GM12892 (cell line): ENCODE measurements at places on chromosomes 3 and 15.

GRCh38 chr3:176074096-176074495, 1123.2 kb downstream of the TBL1XR1 start:
- no peak for DNase-seq

- DNase-seq: no peak
Observed at GRCh38 chr3:125316246-125316645, 58.9 kb downstream of the ZNF148 start.

GRCh38 chr3:12400616-12401194, 83.6 kb upstream of the TSEN2 start:
- no peak for DNase-seq

DNA sequence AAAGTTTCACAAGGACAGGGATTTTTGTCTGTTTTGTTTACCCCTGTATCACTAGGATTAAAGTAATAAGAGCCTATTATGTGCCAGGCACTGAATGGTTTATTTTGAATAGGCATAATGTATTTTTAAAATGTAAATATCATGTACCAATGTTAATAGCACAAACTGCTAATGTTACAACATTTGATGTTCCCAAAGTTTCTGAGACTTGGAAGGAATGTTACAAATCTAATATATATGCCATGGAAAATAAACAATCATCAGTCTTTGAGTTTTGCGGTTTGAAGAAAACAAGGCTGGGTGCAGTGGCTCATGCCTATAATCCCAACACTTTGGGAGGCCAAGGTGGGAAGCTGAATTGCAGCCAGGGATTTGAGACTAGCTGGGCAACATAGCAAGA, 159.4 kb downstream of the CDIN1 start:
- no peak for DNase-seq

DNA sequence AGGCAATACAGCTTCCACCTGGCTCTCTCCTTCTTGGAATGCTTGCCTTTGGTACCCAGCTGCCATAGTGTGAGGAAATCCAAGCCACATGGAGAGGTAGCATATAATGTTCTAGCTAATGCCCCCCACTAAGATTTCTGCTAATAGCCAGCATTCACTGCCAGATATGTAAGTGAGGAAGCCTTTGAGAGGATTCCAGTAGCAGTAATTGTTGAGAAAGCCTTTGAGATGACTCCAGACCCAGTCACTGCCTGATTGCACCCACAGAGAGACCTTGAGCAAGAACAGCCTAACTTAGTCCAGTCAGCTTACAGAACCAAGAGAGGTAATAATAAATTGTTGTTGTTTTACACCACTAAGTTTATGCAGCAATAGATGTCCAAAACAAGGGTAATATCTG, 63.1 kb downstream of the STRIT1 start:
- no peak for DNase-seq

DNA sequence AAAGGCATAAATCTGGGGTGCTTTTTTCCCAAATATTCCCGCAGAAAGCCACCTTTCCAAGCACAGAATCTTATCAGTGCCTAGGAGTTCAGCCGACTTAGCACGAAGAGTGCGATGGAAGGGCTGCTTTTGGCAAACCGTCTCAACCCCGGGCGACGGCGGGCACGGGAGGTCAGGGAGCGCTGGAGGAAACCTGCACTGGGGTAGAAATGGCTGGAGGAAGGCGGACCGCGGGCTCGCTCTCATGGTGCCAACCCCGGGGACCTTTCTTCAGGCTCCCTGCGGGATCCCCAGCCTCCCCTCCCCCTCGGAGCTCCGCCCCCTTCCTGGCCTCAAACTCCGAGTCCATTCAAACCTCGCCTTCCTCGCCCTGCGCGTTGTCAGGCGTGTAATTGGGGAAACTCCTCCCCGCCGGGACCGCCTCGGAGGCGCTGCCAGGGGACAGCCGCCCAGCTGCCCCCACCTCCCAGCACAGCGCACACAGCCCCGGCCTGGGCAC, at the start of gene GABRG3:
Gene GABRG3 (plus strand): TSS at position 470 of the 499 bp plus-strand sequence.
- no peak for DNase-seq

DNA sequence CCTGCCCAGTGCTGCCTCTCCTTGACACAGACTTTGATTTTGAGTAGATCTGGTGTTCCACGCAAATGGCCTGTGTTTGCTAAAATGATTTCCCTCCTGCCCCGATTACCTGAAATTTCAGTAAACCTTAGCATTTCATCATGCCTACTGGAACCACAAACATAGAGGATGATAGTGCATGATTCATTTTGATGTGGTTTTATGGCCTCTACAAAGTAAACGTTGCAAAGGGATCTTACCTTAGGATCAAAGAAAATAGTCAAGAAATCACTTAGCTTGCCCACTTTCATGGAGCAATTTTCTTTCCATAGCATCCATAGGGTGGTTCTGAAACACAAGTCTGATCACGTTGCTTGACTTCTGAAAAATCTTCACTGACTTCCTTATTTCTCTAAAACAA, 524.6 kb upstream of the ATP11B start:
- no peak for DNase-seq

DNA sequence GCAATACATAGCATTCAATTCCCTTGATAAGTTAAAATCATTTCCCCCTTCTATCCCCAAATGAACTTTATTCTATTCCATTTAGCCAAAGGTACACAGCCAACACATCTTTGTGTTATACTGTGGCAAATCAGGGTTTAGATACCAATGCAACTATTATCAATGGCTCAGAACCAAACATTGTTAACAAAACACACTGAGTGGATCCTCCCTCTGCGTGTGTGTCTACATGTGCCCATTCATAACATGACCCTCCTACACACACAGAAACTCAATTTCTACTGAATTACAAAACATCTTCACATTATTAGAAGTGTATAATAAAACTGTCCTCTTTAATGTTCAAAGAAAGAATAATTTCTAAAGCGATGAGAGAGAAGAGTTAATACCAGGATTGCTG, 1.3 kb downstream of the TTBK2 start:
- no peak for DNase-seq

GRCh38 chr3:13827699-13828098, 52.2 kb downstream of the WNT7A start:
- DNase-seq: no peak

GRCh38 chr15:41971895-41972252, 483 bp downstream of the EHD4 start:
- DNase-seq: no peak

GRCh38 chr3:53254509-53255422, 1.1 kb downstream of the TKT start:
- peak; percentile 73 for DNase-seq

DNA sequence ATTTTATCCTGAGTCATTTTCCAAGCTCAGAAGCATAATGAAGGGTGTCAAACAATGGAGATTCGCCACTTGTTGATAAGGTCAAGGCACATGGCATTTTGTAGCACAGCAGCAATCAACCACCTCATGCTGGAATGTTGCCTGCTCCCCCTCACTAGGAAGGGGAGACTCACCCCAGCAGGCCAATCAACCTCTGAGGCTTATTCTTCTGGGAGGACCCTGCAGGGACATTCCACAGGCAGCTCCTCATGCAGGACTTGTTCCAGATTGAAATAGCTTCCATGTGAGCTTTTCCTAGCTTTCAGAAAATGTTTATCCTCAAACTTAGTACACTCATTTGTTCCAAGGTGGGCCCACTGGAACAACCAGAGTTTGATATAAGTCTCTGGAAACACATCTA, 77.6 kb downstream of the SSR3 start:
- no peak for DNase-seq

DNA sequence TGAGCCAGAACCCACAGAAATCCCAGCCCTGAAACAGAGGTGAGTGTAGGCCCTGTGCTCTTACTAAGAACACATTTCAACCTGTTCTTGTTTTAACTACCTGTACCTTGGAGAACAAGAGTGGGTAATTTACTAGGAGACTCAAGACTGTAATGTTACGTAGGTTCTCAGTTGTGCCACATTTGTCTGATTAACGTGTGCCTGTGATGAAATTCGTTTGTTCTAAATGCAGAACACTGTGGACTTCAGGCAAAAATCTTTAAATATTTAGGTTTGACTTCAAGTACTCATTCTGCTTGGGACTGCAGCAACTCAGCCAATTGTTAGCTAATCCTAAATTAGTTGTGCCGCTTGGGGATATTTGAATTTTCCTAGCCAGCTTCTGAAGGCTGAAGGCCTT, 28.3 kb downstream of the GTF2E1 start:
- DNase-seq: no peak

- no peak for DNase-seq
Observed at GRCh38 chr3:139772539-139773500, 95.0 kb upstream of the NMNAT3 start.

GRCh38 chr3:67028001-67028784, 30.1 kb downstream of the KBTBD8 start:
- no peak for DNase-seq

GRCh38 chr15:25565470-25566264, 126.8 kb upstream of the UBE3A start:
- no peak for DNase-seq

GRCh38 chr15:41981371-41982132, 9.2 kb upstream of the EHD4 start:
- DNase-seq: no peak

DNA sequence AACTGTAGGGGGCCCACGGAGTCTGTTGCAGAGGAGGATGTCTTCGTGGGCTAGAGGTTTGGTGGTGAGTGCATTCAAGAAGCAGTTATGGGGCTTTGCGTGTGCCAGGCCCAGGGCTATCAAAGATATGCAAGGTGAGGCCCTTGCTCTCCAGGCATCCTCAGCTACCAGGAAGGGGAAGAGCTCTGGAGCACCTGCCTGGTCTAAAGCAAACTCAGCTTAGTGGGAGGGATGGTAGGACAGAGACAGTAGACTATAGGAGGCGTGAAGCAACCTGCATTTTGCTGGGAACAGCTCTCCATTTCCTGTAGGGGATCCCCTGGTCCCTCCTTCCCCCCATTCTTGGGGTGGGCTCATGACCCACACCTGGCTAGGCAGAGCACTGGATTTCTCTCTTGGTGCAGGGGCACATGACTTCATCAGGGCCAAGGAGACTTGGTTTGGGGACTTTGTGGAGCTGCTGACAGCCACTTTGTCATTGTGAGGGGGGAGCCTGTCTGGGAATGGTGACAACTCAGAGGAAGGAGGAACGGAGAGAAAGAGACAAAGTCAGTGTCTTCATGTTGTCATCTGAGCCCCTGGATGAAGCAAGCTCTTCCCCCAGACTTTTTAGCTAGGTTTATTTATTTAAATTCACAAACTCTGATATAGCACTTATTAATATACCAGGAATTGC, 8.6 kb upstream of the EEFSEC start:
- no peak for DNase-seq

DNA sequence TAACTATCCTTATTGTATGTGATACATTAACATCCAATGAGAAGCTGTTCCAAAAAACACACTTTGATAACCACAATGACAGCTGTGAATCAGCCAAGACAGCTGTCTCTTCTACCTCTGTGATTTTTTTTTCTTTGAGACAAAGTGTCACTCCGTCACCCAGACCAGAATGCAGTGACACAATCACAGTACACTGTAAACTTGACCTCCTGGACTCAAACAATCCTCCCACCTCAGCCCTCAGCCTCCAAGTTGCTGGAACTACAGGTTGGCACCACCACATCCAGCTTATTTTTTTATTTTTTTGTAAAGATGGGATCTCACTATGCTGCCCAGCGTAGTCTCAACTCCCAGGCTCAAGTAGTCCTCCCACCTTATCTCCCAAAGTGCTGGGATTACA, 73.5 kb upstream of the TMCO5A start:
- DNase-seq: no peak

DNA sequence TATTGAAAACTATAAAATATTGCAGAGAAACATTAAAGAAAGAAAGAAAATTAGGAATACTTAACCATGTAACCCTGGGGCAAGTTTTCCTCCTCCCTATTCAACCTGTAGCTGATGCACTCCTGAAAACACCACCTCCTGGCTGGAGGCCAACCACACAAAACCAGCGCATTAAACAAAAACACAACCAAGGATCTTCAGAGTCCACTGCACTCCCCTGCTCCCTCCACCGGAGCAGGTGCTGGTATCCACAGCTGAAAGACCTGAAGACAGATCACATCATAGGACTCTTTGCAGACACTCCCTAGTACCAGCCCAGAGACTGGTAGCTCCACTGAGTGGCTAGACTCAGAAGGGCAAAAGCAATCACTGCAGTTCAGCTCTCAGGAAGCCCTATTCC, 13.6 kb upstream of the ADAMTS17 start:
- DNase-seq: no peak

DNA sequence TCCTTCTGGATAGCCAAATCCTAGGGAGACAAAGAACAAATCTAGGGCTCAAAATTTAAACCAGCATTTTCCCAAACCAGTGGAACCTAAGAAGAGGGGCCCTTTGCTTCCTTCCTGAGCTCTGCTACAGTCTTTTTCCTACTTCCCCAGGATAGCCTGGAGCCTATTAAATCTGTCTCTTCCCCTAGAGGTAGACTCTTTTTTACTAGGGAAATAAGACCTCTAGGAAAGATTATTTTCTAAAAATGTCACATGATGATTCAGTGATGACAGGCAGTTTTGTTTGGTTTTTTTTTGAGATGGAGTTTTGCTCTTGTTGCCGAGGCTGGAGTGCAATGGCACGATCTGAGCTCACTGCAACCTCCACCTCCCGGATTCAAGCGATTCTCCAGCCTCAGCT, 18.5 kb downstream of the RMDN3 start:
- no peak for DNase-seq

GRCh38 chr15:38690719-38691332, 126.2 kb upstream of the RASGRP1 start:
- no peak for DNase-seq

DNA sequence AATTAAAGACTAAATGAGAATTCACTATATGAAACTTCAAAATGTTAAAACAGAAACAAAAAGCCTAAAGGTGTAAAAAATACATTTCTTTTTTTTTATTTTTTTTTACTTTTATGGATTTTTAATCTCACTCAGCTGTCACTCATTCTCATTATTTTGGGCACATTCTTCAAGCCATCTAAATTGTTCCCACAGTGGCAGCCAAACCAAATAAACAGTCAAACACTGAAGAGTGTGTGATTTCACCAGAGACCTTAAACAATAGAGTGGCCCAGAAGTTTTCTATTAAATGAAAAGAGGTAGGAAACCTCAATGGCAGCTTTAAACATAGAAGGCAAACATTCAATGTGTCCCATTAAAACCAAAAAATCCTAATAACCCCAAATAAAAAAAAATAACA, 616.1 kb downstream of the OTOL1 start:
- DNase-seq: no peak

DNA sequence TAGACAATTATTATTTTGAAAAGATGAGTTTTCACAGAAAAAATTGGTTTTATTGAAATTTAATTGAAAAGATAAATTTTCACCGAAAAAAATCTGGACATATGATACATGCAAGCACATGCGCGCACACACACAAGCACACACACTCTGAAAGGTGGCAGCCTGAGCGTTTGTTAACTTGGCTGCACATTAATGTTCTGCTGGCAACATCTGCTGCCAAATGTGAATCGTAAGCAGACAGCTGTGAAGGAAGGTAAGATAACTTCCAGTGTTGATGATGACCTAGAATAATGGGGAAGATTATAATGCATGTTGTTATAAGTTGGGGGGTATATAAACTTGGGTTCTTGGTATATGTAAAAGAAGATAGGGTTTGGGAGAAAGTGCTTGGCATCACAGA, 18.4 kb upstream of the CMTM7 start:
- no peak for DNase-seq
